T-cell (primary cell): ENCODE measurements at places on chromosomes 5 and 9. TPM values are rescaled to one million over a fixed set of nuclear protein-coding genes. Genes with fewer than 3 reads are reported as not detected.

DNA sequence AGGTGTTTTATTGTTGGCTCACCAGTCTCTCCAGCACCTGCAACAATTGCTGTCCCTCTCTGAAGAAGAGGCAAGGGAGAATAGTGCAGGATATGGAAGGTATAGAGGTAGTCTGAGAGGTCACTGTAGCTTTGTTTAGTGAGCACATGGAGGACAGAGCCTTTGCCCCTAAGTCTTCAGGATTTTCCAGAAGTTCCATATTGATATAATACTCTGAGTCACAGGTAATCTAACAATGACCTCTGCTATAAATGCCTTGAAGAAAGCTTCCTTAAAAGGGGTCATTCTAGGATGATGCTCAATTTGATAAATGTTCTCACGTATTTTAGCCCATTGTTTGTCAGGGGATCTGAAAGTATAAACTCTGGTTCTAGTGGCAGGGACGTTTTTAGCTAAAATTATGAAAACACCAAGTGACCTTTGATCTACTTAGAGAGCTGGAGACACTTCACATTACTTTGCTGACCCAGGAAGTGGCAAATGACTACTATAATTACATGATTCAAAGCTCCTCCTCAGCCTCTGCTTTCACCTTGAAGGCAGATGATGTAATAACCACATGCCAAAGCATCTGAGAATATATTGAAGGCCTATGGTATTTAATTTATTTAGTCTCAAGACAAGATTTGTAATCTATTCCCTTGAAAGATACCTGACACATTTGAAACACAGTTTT lies 366.9 kb upstream of the NUDT12 start:
- no peak for DNase-seq

The SH3RF2 gene
- total RNA-seq = 0.28 TPM

DNA sequence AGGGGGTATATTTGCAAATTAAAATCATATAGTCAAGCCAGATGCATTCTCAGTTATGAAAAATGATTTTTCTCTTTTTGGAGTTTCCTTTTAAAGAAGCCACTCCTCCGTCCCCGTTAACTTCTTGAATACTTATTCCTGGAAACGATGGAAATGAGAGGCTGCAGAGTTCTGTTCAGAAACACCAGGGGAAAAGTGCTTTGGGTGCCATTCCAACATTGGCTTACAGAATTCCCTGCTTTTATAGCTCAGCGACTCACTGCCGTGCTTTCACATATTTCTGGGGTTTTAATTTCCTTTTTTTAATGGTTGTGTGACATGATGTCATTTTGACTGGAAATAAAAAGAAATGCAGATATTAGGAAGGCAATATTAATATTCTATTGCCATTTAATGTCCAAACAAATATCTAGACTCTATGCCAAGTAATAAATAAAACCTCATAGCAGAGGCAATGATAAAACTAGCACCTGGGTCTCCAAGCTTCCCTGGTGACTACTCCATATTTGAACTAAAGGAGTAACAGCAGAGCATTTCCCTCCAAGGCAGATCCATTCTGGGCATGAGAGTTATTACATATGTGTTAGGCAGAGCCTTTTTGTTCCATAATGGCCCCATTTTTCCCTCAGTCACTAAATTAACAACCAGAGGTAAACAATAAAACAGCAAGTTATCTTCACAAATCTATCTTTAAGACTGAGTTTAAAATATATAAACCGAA lies 363.4 kb downstream of the EBF1 start:
- DNase-seq = no peak

- DNase-seq = no peak
Measured at GRCh38 chr9:31302620-31303418, 1081.6 kb upstream of the ACO1 start.

DNA sequence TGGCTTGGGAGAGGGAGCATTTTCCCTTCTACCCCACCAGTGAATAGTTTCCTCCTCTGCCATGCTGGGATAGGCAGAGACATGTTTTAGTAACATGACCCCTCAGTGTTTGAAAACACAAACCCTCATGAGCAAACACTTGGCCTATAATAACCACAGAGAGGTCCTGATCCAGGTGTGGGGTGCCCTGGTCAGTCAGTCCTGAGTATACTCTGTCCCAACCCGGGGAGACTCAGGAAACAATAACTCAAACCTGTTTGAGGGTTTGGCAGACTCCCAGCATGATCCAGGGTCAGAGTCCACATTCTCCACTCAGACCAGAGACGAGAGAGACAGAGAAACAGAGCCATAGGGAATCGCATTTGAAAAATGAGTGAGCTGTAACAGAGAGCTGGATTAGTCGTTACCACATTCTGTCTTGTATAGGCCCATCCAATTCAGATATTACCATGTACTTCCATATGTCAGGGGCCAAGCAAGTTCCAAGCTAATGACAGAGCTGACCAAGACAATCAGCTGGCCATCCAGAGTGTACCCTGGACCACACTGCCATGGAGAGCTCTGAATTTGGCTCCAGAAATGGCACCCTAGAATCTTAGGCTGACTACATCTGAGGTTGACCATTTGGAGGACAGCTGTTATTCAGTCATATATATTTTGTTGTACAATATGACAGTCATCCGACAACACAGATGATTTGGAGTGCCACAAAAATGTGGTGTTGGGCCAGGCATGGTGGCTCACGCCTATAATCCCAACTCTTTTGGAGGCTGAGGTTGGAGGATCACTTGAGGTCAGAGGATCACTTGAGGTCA lies 4.2 kb upstream of the CA9 start:
- DNase-seq = no peak
